ENCODE measurements at places on chromosomes 1 and 21.

- DNase-seq, result no peak
Measured at GRCh38 chr21:15539376-15539775, 190.4 kb upstream of the USP25 start.

DNA sequence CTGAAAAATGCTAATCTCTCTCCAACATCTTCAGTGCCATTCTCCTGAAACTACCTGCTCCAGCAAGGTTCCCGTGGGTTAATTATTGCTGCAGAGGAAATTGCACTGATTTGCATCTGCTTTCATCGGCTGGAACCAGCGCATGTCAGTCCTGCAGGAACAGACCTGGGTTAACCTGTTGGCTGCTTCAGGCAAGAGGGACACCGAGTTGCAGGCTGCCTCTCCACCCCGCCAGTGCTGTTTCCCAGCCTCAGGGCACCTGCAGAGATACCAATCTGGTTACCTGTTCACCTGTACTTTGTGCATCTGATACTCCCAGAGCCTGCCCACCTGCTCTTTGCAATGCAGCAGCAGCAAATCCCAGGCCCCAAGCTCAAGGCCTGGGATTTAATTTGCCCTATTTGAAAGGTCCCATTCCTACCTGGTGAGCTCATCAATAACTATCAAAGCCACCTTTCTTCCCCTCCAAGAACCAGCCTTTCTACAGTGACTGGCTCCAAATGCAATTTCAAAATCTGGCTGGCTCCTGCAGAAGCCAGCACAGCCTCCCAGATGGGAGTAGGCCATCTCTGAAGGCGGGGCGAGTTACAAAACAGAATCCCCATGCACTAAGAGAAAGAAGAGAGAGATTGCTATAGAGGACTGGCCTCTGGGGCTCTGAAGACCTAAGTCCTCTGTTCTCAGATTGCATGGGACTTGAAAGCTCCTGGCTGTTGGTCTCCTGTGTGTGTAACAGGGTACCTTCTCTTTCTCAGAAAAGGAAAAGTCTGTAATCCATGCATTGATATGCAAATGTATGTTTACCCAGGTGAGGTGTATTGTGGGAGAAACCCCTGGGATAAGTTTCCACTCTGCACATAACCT lies 67.8 kb downstream of the TOMM20 start:
- DNase-seq, result no peak

- DNase-seq, result no peak
Measured at GRCh38 chr1:36737038-36737555, 254.4 kb upstream of the CSF3R start.

- DNase-seq, result no peak
Measured at GRCh38 chr1:93528412-93528811, 80.5 kb downstream of the FNBP1L start.

DNA sequence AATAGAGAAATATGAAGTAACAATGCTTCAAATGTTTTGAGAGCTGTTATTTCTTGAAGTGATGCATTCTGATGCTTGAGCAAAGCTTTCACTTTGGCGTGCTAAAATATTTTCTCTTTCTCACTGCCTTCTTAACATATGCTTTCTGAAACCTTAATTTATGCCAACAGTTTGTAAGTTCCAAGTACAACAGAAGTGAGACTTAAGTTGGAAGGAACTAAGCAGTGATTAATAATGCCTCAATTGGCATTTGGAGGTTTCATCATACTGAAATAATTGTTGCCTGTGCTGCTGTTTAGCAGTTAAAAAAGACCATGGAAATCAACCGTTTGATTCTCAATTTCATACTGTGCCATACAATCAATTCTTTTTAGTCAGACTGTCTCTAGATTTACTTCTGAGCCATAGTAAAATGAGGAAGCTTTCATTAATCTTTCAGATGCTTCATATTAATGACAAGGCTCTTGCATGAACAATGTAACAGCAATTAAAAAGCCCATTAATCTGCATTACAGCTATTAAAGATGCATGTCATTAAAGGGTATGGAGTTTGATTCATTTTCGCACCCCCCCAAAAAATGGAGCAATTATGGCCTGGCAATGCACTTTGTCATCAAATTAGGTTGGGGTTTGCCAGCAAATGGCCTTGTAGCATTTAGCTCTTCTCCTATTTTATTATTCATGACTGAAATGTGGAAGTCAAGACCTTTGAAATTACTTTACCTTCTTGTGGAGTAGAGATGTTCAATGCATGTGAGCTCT lies 375.3 kb downstream of the USH2A start:
- peak; percentile 34 for DNase-seq

GRCh38 chr1:68516066-68516465 lies 19.2 kb upstream of the DEPDC1 start:
- DNase-seq, result peak; percentile 2

GRCh38 chr1:35559317-35559944 lies 1.8 kb downstream of the NCDN start:
- DNase-seq, result no peak

GRCh38 chr1:3125546-3126368 lies 56.8 kb downstream of the PRDM16 start:
- no peak for DNase-seq

- no peak for DNase-seq
Measured at GRCh38 chr1:150516616-150517015, 1.1 kb downstream of the FALEC start.

Data from fibroblast of skin of right quadriceps (primary cell).